ENCODE measurements at places on chromosomes 13 and 19.

GRCh38 chr13:94332359-94333096 lies 147.0 kb downstream of the DCT start:
- no peak for DNase-seq

DNA sequence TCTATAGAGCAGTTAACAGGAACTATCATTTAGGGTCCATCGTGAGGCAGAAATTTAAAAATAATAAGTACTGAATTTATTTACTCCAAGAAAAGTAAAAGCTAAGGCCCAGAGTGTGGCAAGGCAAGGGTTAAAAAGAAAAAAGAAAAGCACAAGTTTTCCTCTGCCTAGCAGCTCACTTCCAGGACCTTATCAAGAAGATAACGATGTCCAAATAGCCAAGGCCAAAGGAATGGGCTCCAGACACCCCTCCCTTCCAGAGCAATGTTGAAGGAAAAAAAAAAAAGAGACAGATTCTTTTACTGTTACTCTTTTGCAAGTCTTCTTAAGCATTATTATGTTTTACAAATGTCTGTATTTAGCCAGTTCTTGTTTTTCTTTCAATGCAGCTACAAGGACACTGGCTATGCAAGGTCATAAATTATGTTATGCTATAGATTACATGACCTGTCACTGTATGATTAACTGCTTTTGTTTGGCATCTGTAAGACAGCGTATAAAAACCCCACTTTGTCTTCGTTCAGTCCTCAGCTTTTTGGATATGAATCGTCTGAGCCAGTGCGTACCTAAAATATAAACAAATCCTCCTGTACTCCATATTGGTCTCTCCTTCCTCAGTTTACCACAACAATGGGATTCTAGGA lies 2.9 kb upstream of the ZNF700 start:
- DNase-seq = no peak

GRCh38 chr19:46221152-46221551 lies 8.4 kb upstream of the IGFL1 start:
- DNase-seq = no peak

GRCh38 chr19:42285541-42285941 lies 16.4 kb upstream of the PRR19 start:
- DNase-seq = no peak
